ENCODE measurements at places on chromosomes 7 and 10. TPM values are rescaled to one million over a fixed set of nuclear protein-coding genes. Genes with fewer than 3 reads are reported as not detected.

FGFR2 gene
- total RNA-seq = 71.9 TPM

STK32C gene
- total RNA-seq = 21.5 TPM

SLC26A3 gene
- total RNA-seq = not detected

SYCE1 gene
- total RNA-seq = 0.94 TPM

TRA2A gene
- total RNA-seq = 68.0 TPM

LIPJ gene
- 3.4 TPM for total RNA-seq

C10orf67 gene
- total RNA-seq = 0.16 TPM

PRKAR2B gene
- total RNA-seq = 227 TPM

FAM180A gene
- not detected for total RNA-seq

- no peak for DNase-seq
Measured at GRCh38 chr10:12499076-12499986, 150.0 kb downstream of the CAMK1D start.

DNA sequence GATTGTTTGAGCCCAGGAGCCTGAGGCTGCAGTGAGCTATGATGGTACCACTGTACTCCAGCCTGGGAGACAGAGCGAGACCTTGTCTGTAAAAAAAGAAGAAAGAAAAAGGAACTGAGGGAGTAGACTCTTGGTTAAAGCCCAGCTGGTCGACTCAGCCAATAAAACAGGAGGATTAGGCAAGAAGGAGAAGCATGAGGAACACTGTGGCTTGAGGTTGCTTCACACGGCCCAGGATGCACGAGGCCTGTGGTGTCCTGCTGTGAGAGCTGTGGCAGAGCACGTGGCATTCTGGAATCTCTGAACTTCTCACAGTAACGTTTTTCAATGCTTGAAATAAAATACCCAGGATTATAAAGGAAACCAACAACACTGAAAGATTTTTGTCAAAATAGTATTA lies 93.3 kb downstream of the CUL2 start:
- DNase-seq = no peak

DNA sequence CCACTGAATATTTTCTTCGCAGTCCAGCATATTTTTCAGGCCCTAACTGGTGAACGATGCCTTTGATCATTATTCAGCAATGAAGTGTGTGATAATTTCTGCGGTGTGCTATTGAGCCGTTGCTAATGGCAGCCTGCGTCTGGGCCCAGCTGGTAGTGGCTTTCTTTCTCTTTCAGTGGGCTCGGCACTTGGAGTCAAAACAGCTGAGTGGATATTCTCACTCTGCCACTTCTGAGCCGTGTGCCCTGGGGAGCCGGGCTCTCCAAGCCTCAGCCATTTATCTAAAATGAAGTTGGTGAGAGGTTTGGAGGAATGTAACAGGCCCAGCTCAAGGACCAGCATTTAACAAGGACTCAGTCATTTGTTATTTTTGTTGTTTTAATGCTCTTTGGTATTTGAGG lies 87.5 kb upstream of the IFRD1 start:
- no peak for DNase-seq

DNA sequence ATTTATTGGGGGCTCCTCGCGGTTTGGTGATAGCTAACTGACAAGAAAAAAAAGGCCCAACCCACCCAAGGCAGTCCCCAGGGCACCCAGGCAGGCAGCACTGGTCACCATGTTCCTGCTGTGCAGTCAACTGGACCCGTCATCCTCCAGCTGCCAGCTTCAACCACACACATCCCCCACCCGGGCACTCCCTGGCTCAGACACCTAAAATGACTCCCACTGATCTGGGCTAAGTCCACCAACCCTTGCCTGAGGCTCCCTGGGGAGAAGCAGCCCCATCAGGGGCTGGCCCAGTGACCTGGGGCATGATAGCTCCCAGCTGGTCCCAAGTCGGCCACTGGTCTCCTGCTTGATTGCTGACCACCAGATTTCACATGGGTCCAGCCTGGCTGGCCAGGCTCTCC lies 161.8 kb downstream of the NRF1 start:
- DNase-seq = no peak

DNA sequence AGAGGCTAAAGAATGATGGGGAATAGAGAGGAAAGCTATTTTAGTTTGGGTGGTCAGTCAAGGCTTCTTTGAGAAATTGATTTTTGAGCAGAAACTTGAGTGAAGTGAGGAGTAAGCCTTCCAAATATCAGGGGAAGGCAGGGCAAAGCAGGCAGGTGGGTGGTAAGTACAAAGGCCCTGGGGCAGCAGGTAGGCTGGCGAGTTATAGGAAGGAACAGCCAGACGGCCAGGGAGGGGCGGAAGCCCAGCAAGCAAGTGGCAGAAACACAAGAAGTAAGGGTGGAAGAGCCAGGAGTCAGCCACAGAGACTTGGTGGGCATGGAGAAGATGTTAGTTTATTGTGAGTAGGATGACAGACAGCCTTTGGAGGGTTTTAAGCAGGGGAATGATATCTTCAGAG lies 34.9 kb downstream of the VWA2 start:
- no peak for DNase-seq

DNA sequence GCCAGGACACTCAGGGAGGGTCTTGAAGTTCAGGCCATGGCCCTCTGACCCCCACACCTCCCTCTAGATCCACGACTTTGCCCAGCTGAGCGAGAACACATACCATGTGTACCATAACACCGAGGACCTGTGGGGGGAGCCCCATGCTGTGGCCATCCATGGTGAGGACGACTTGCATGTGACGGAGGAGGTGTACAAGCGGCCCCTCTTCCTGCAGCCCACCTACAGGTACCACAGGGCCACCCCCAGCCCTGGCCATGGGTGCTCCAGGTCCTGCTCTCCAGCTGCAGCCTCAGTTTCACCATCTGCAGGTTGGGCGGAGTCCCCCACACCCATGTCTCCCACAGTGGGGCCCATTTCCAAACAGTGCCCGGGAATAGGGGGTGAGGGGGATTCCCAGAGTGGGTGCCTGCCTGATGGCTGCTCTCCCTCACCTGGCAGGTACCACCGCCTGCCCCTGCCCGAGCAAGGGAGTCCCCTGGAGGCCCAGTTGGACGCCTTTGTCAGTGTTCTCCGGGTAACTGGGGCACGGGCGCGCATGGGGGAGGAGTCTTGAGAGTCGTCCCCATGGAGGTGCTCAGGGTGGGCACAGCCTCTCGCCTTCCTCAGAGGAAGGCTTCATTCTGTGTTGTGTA lies 54.1 kb downstream of the PALD1 start:
- DNase-seq = no peak

GRCh38 chr10:116274064-116274904 lies 1.3 kb upstream of the GFRA1 start:
- DNase-seq = no peak

- DNase-seq = no peak
Measured at GRCh38 chr10:114498413-114499111, 94.3 kb upstream of the AFAP1L2 start.

DNA sequence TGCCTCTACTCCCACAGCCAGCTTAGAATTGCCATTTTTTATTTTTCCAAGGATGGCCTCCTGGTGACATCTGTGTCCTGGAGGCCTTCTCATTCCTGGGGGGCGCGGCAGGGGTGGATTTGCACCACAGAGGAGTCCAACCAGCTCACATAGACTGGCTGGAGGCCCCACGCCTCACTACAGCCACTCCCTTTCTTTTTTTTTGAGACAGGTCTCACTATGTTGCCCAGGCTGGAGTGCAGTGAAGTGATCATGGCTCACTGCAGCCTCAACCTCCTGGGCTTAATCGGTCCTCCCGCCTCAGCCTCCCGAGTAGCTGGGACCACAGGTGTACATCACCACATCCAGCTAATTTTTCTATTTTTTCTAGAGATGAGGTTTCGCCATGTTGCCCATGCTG lies 57.6 kb upstream of the DOCK1 start:
- DNase-seq = no peak

GRCh38 chr7:47651355-47652317 lies 69.7 kb upstream of the TNS3 start:
- DNase-seq = no peak

GRCh38 chr10:18880530-18880929 lies 168.1 kb upstream of the MALRD1 start:
- no peak for DNase-seq

- no peak for DNase-seq
Measured at GRCh38 chr10:17910125-17910789, 41.5 kb upstream of the SLC39A12 start.

- no peak for DNase-seq
Measured at GRCh38 chr7:132519936-132520335, 56.3 kb downstream of the PLXNA4 start.

DNA sequence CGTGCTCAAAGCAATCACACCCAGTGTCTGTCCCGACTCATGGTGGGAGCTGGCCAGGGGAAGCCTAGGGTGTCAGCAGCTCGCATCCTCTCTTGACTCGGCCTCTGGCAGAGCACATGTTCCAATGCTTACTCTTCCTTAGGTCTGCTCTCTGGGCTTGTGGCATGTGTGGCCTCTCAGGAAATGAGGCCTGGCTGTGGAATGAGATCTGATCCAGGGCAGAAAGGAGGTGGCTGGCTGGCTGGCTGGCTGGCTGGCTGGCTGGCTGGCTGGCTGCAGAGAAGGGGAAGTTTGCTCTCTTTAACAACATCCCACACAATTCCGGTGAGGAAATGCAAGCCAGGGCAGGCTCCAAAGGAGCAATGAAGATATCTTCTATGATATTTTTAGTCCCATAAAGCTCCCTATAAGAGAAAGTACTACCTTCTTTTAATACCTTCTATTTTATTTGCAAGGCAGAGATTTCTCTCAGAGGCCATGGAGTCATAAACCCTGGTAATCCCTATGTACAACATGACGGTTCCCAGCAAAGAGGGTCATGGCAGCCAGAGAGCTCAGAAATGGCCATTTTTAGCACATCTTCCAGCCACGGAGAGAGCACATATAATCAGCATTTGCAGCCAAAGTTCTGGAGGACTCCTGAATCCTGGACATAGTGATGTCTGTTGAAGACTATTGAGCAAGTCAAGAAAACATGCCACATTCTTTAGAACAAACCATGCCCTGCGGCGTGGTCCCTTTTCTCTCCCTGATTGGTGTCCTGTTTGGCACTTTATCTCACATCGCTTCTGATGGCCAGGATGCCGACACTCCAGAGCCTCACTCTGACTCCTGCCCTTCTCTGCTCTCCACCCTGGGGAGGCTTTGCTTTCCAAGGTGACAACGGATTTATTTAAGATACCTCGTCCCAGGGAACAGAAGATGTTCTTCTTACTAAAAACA lies 153.7 kb downstream of the FANK1 start:
- peak; percentile 30 for DNase-seq

GRCh38 chr7:2019461-2019710 lies 213.4 kb downstream of the MAD1L1 start:
- DNase-seq = no peak

GRCh38 chr10:107443326-107443725 lies 278.8 kb upstream of the SORCS1 start:
- DNase-seq = no peak

DNA sequence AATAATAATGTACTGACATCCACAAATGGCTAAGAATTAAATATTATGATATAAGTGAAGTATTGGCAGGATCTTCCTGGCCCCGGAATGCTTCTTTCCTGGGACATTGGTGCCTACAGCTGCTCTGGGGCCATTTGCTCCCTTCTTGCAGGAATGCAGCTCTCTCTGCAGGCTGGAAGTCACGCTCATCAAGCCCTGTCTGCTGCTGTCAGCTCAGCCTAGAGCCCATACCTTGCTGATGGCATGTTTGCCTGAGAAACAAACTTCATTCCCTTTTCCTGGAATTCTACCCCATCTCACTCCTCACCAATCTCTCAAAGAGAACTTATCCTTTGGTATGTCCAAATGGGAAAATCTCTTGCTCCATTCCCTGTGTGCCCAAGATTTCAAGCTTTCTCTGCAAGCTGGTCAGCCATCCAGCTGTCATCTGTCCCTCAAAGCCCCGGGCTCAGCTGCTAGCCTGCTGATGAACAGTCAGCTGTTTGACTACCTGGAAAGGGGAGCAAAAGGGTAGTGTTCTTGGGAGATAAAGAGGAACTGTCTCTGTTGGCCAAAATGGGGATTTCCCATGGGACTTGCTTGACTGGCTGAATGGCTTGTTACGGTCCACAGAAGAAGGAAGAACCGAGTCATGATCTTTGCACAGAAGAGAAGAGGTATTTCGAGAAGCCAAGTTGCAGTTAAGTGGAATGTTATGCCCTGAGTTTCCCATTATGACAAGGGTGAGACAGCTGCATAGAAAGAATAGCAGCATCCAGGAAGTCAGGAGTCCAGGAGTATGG lies 12.0 kb upstream of the RASSF4 start:
- DNase-seq = no peak

DNA sequence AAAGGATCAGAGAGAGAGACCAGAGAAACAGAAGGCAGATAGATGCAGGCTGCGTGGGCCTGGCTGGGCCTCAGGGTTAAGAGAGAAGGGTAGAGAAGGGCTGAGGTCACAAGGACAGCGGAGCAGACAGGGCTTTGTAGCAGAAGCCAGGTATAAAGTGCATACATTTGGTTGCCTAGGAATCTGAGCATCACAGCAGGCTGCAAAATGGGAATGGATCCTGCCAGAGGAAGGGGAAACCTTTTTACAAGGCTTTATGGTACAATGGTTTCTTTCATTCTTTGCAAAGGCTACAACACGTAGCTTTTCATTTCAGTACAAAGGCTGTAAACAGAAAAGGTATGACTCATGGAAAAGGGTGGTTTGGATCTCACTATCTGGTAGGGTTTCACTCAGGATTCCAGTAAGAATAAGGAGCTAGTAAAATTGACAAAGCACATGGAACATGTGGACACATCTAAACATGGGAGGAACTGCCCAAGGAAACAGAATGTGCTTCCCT lies 275.1 kb downstream of the DOCK4 start:
- no peak for DNase-seq

GRCh38 chr7:127833641-127834040 lies 181.6 kb downstream of the SND1 start:
- DNase-seq = no peak

DNA sequence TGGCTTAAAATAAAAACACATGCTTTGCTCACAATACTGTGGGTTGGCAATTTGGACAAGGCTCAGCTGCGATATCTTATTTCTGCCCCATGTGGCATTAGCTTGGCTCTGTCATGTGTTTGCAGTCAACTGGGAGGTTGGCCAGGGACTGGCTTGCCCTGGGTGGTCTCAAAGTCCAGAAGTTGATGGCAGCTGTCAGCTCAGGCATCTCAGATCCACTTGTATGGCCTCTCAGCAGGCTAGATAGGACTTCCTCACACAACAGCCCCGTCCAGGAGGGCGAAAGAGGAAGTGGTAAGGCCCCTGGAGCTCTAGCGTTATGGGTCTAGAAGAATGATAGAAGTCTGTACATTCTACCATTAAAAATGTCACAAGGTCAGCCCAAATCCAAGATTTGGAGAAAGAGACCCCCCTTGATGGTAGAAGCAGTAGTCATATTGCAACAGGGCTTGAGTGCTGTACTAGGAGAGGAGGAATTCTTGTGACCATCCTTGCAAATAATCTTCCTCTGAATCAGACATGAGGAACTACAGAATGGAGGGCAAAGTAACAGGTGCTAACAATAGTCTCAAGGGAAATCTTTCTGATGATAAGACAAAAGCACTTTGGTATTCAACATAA lies 166.2 kb downstream of the FAM107B start:
- no peak for DNase-seq

- DNase-seq = no peak
Measured at GRCh38 chr10:15824498-15824897, 35.8 kb downstream of the MINDY3 start.

Data from occipital lobe (tissue), 3 donors.